Activated CD8-positive, alpha-beta T cell treated with anti-CD3 and anti-CD28 coated beads for 36 hours (primary cell): ENCODE measurements at places on chromosomes 1 and 21. TPM values are rescaled to one million over a fixed set of nuclear protein-coding genes. Genes with fewer than 3 reads are reported as not detected.

DNA sequence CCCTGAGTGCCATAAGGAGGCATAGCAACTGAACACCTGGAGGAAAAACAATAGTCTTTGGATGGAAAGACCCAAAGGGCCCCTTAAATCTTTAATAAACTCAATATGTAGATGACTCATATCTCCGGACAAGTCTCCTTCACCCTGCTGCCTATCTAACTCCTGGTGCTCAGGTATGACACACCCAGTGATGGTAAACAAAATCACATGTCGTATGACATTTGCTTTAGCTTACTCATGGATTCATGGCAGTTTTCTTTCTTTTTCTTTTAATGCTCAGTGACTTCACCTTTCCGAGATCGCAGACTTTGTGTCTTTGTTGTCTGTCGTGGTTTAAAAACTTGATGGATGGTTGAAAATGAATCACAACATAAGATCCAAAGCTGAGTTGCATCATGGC lies 208.5 kb upstream of the PROX1 start:
- H3K27me3 ChIP-seq: peaks cover 4% of the 10 kb centered on the region
- H3K27ac ChIP-seq: no peak overlapping the region
- no peaks in the 10 kb centered on the region for H3K36me3 ChIP-seq

GRCh38 chr1:118300808-118301207 lies 115.8 kb upstream of the SPAG17 start:
- no peak overlapping the region for H3K27ac ChIP-seq
- no peaks in the 10 kb centered on the region for H3K36me3 ChIP-seq
- H3K4me3 ChIP-seq: no peak overlapping the region
- no peaks in the 10 kb centered on the region for H3K4me1 ChIP-seq

DNA sequence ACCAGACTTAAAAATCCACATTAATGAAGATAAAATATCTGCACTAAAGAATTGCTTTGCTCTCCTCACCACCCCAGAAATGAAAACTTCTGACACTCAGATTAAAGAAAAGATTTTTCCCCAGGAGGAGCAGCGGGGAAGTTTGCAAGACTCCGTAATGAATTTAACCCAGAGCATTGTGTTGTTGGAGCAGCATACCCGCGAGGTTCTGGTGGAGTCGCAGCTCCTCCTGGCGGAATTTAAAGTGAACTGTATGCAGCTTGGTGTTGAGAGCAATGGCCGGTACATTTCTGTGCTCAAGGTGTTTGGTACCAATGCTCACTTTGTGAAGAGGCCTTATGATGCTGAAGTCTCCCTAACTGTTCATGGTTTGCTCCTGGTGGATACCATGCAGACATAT lies 46.4 kb downstream of the VPS13D start:
- DNase-seq: no peak
- H3K36me3 ChIP-seq: peaks cover 41% of the 10 kb centered on the region
- H3K4me1 ChIP-seq: no peaks in the 10 kb centered on the region
- H3K4me3 ChIP-seq: no peak overlapping the region
- H3K27ac ChIP-seq: no peak overlapping the region
- H3K27me3 ChIP-seq: no peaks in the 10 kb centered on the region

DNA sequence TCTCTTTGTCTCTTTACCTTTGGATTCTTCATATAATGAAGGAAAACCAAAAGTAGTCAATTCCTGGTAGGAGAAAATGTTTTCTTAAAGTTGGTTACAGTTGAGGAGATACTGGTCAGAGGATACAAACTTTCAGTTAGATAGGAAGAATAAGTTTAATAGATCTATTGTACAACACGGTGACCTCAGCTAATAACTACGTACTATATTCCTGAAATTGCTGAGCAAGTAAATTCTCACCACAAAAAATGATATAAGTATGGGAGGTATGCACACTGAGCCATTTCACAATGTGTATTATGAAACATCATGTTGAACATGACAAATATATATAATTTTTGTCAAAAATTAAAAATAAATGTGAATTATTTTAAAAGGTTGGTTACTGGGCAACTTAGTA lies 20.4 kb downstream of the SSX2IP start:
- H3K27me3 ChIP-seq: no peaks in the 10 kb centered on the region
- DNase-seq: no peak
- no peaks in the 10 kb centered on the region for H3K36me3 ChIP-seq
- no peak overlapping the region for H3K4me3 ChIP-seq
- no peak overlapping the region for H3K27ac ChIP-seq

- no peak overlapping the region for H3K4me3 ChIP-seq
- H3K27me3 ChIP-seq: peaks cover 4% of the 10 kb centered on the region
- DNase-seq: no peak
- peaks cover 1% of the 10 kb centered on the region for H3K36me3 ChIP-seq
- no peaks in the 10 kb centered on the region for H3K4me1 ChIP-seq
Measured at GRCh38 chr1:68506386-68506785, 9.5 kb upstream of the DEPDC1 start.

DNA sequence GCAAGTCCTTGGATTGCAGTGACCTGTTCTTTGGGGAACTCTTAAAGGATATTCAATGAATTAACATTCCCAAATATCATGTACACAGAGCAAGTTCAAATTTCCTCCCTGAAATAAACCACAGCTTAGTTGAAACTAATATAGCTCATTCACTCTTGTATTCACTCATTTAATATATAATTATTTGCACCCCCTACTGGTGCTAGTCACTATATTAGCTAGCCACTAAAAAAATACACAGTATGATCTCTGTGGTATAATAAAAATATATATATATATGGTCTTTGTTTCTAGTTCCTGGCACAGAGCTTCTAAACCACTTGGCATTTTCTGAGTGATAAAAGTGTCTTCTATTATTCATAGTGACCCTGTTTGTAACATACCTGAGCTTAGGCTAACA lies 177.3 kb upstream of the LYPLAL1 start:
- H3K36me3 ChIP-seq: no peaks in the 10 kb centered on the region
- no peak for DNase-seq
- no peaks in the 10 kb centered on the region for H3K27me3 ChIP-seq
- H3K27ac ChIP-seq: no peak overlapping the region

DNA sequence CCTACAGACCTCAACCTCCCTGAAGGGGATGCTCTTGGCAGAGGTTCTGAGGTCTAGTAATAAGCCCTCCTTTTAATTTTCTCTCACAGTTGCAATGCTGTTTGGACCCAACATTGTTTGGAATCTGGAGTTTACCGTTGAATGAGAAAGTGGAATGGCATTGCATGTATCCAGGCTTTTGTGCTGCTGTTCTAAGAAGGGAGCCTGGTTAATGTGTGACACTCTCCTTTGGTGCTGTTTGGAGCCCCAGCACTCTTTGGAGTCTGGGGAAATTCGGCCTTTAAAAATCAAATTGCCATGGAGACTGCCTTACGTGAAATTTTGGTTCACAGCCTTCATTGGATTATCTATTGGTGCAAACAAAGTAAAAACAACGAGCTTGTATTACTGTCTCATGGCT lies 23.7 kb upstream of the TMEM61 start:
- H3K36me3 ChIP-seq: no peaks in the 10 kb centered on the region
- peaks cover 3% of the 10 kb centered on the region for H3K27me3 ChIP-seq
- no peaks in the 10 kb centered on the region for H3K4me1 ChIP-seq
- no peak for DNase-seq
- H3K27ac ChIP-seq: no peak overlapping the region

GRCh38 chr1:178934546-178934945 lies 63.7 kb upstream of the ANGPTL1 start:
- DNase-seq: no peak
- H3K4me3 ChIP-seq: no peak overlapping the region
- no peak overlapping the region for H3K27ac ChIP-seq
- H3K4me1 ChIP-seq: no peaks in the 10 kb centered on the region
- no peaks in the 10 kb centered on the region for H3K36me3 ChIP-seq

GRCh38 chr1:40090652-40091355 lies 6.2 kb downstream of the PPT1 start:
- H3K4me3 ChIP-seq: no peak overlapping the region
- DNase-seq: no peak
- H3K36me3 ChIP-seq: peaks cover 46% of the 10 kb centered on the region
- H3K27me3 ChIP-seq: no peaks in the 10 kb centered on the region
- H3K27ac ChIP-seq: no peak overlapping the region
- peaks cover 20% of the 10 kb centered on the region for H3K4me1 ChIP-seq

DNA sequence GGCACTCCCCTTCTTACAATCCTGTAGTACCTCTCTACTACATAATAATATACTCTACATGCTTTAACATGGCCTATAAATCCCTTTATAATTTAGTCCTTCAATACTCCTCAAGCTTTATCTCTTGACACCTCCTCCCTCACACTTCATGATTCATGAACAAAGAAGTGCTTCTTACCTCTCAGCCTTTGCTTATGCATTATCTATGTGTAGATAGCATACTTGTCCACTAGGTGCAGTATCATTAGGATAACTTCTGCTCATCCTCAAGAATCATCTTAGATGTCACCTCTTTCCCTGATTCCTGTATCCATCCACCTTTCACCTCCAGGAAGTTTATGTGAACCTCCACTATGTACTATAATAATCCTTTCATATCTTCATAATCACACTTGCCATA lies 74.4 kb downstream of the COL24A1 start:
- H3K4me1 ChIP-seq: peaks cover 2% of the 10 kb centered on the region
- H3K4me3 ChIP-seq: no peak overlapping the region
- no peaks in the 10 kb centered on the region for H3K36me3 ChIP-seq
- DNase-seq: no peak
- H3K27ac ChIP-seq: no peak overlapping the region

DNA sequence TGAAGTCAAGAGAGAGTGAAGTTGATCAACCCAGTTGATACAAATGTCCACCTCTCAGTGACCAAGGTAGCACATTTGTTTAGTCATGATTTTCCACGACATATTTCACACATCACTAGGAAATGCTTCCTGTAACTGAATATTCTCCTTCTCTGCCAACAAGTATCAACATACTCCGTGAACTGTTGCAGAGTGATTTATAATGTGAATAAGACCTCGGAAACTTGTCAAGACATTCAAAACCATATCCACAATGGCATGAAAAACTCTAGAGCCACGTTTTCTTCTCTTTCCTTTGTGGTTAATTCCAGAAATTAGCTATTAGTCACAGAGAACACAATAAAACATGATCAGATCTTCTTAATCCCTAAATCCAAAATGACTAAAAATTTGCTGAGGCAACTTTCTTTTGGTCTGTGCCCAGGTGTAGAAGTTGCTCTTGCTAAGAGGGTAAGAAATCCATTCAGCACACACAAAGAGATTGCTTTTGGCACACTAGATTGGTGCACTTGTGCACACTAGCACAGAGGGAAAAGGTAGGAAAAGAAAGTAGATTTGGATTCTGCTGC lies 244.3 kb upstream of the NRIP1 start:
- H3K27me3 ChIP-seq: no peaks in the 10 kb centered on the region
- H3K4me1 ChIP-seq: no peaks in the 10 kb centered on the region
- no peaks in the 10 kb centered on the region for H3K36me3 ChIP-seq

DNA sequence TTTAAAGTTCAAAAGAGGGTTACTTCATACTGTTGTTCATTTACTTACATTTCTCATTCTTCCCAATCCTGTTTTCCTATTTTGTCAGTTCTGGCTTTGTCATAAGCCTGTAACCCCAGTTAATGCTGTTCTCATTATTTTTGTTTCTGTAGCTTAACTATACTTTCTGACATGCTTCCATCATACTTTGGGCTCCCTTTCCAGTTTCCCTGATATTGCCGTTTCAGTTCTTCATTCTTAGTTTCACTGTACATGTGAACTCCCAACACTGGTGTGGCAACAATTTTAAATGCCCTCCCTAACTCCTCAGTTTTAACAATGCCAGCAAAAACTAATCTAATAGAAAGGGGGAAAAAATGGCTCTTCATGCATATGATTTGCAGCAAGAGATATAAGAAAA lies 456.7 kb downstream of the LMO4 start:
- peaks cover 3% of the 10 kb centered on the region for H3K27me3 ChIP-seq
- DNase-seq: no peak
- H3K27ac ChIP-seq: no peak overlapping the region
- no peaks in the 10 kb centered on the region for H3K4me1 ChIP-seq

DNA sequence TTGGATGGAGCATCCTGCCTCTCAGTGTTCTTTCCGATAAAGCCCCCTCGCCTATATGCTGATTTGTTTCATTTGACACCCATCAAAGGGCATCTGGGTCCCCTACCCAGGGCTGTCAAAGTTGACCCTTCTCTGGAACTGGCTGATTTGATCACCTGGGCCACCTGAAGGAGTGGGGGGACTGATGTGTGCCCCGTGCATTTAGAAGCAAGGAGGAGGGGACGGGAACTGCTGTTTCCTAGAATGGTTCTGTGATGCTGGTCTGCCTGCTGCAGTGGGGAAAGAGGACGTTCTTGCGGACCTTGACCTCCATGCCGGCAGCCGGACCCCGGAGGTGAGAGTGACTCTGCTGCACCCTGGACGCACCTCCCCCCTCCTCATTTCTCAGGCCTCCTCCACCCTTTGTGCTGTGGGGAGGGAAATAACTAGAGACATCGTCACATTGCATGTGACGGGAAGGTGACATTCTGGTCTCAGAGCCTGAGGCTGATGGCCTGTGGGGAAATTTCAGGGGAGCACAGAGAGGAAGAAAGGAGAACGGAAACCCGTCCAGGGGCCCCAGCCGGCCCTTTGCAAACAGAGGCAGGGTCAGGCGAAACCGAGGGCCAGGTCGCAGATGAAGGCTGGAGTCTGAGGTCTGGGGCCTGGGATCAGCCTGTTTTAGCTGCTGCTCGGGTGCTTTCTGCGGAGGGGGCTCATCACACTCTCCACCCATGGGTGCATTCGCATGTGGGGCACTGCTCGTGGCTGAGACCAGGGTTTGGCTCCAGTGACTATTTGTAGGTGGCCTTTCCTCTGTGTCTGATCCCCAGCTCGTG lies 25.7 kb downstream of the CRYAA start:
- H3K27ac ChIP-seq: no peak overlapping the region
- no peaks in the 10 kb centered on the region for H3K27me3 ChIP-seq
- H3K36me3 ChIP-seq: peaks cover 2% of the 10 kb centered on the region
- DNase-seq: no peak
- H3K4me3 ChIP-seq: no peak overlapping the region

DNA sequence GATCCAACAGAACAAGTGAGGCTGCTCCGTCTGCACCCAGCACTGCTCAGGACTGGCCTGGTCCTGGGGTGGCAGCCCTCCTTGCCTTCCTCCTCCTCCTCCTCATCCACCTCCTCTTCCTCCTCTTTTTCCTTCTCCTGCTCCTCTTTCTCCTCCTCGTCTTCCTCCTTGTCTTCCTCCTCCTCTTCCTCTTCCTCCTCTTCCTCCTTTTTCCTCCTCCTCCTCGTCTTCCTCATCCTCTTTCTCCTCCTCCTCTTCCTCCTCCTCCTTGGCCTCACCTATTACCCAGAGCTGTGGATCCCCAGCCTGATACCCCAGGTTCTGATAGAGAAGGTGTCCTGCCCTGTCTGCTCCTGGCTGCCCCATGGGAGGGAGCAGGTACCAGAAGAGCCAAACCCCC lies 16.6 kb upstream of the MFN2 start:
- no peak overlapping the region for H3K27ac ChIP-seq
- no peaks in the 10 kb centered on the region for H3K4me1 ChIP-seq

FMO3 gene
- total RNA-seq: not detected

LCE1F gene
- total RNA-seq: not detected

TSPAN1 gene
- not detected for total RNA-seq

DNAJC6 gene
- total RNA-seq: 2.1 TPM

CSF1 gene
- 33.3 TPM for total RNA-seq

RBP7 gene
- not detected for total RNA-seq

ATP5IF1 gene
- total RNA-seq: 170 TPM

SSX2IP gene
- total RNA-seq: 10.0 TPM
